ENCODE measurements at places on chromosomes 5 and 9.

DNA sequence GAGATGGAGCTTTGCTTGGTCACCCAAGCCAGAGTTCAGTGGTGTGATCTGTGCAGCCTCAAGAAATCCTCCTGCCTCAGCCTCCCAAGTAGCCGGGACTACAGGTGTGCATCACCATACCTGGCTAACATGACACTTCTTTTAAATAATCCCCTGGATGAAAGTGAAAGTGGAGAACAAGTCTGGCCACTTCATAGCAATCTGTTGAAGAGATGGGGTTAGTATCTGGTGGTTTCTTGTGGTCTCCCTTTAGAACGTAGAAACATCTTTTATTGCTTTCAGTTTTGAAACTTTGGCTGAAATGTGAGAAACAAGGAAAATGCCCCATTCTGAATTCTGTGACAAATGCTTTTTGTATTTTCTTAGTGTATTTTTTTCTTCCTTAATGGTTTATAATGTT is 452.5 kb upstream of the RIOK2 start:
- DNase-seq: no peak

DNA sequence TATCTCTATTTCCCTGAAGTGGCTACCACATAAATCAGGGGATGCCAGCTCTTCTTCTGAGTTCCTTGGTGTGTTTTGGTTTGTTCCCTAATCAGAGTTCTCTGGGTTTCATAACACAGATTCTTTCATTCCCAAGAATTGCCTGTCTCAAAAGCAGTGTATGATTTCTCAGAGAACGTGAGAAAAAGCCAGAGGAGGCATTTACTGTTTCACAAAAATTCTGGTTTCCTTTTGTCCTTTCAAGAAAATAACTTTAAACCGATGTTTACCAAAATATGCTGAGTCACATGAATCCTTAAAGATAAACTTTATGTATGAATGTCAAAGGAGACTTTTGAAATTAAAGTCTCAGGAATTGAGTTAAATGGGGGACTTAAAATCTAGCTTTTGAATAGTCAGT is 314.3 kb downstream of the EBF1 start:
- DNase-seq: no peak

GRCh38 chr5:175336781-175337180 is 107.2 kb downstream of the DRD1 start:
- no peak for DNase-seq

DNA sequence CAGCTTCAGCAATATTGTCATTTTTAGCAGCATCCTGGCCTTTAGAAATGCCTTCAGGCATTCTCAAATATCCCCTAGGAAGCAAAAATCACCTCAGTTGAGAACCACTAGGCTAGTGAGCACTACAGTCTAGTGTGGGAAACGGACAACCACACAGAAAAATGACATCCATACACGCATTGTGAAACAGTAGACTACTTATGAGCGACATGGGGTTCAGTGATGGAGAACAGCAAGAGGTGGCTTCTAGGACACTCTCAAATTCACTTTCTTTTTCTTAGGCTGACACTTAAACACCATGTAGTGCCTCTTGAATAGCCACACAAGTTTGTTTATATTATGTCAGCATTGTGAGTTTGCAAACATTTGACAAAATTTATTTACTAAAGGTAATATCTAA is 203.0 kb downstream of the KDM4C start:
- no peak for DNase-seq

Data from osteocyte (in vitro differentiated cells).